ENCODE measurements at places on chromosomes 13 and 19. TPM values are rescaled to one million over a fixed set of nuclear protein-coding genes. Genes with fewer than 3 reads are reported as not detected.

Gene ZGLP1
- total RNA-seq: 3.7 TPM

Gene PRR12
- total RNA-seq: 32.4 TPM

Gene PRTN3
- 0.58 TPM for total RNA-seq

DNA sequence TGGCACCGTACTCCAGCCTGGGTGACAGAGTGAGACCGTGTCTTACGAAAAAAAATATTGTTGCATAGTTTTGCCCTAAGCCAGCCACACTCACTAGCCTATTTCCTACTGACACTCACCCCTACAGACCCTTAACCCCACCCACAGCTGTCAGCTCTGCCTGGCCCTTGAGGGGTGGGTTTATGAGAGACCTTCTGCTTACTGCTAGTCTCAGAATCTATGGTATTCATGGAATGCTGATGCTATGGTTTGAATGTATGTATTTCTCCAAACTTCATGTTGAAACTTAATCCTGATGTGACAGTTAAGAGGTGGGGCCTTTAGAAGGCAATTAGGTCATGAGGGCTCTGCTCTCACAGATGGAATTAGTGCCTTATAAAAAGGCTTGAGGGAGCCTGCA, 79.2 kb upstream of the LRCH1 start:
- no peak for DNase-seq

DNA sequence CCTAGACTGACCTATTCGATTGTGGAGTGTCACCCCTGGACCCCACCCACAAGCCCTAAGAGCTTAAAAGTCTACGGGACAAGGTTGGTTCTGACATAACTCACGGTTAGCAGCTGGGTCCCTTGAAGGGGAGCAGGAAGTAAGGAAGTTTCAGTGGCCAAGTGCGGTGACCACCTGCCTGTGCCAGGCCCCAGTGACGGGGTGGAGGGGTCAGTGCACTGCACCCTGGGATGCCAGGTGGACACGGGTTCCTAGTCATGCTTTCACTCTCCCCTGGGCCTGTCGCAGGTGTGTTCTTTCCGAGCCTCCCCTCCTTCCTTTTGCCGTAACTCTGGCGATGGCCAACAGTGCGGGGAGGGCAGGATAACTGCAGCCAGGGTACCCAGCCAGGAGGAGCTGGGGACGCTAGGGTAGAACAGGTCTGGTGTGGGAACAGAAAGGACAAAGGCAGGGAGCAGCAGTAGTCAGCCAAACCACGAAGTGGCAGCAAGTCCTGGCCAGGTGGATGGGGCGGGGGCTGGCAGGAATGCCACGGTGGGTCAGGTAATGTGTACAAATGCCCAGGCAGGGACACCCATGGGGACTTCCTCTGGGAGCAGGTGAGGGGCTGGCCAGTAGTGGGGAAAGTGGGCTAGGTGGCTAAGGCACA, 58.3 kb downstream of the RGCC start:
- no peak for DNase-seq

DNA sequence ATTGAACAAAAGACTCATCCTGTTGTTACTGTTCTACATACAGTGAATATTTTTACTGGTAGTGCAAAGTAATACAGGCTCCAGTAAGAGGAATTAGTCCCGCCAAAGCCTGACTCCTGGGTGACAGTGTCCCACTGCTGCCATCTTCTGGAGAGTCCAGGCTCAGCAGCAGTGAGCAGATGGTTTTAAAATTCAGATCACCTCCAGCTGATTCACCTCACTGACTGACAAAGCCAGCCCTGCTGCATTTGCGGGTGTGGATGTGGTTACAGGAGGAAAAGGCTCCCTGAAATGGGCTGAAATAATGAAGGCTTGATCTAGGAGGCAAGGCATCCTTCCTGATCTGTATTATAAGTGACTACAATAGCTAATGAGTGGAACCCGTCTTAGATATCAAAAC, 18.3 kb downstream of the PABPC3 start:
- peak; percentile 85 for DNase-seq

- DNase-seq: peak; percentile 37
Measured at GRCh38 chr13:51620165-51620983, 36.1 kb downstream of the WDFY2 start.

Gene GNA15
- 36.0 TPM for total RNA-seq

- DNase-seq: peak; percentile 33
Measured at GRCh38 chr13:75635101-75635827, 866 bp upstream of the LMO7 start.

GRCh38 chr13:20337884-20338551, 105.9 kb upstream of the GJB6 start:
- no peak for DNase-seq

- DNase-seq: no peak
Measured at GRCh38 chr13:43942286-43942685, 62.6 kb downstream of the LACC1 start.

GRCh38 chr13:94623316-94623715, 21.7 kb downstream of the GPR180 start:
- DNase-seq: no peak

Gene S1PR5
- 0.26 TPM for total RNA-seq
